ENCODE measurements at places on chromosomes 7 and 10.

- DNase-seq = no peak
- no peak overlapping the region for H3K4me3 ChIP-seq
- no peaks in the 10 kb centered on the region for H3K27me3 ChIP-seq
- no peaks in the 10 kb centered on the region for H3K36me3 ChIP-seq
- no peaks in the 10 kb centered on the region for H3K4me1 ChIP-seq
- H3K27ac ChIP-seq = no peak overlapping the region
Measured at GRCh38 chr10:77776487-77776886, 138.9 kb upstream of the KCNMA1 start.

GRCh38 chr10:77586719-77587415 is 50.7 kb downstream of the KCNMA1 start:
- no peak overlapping the region for H3K27ac ChIP-seq
- no peak for DNase-seq
- H3K27me3 ChIP-seq = no peaks in the 10 kb centered on the region
- H3K36me3 ChIP-seq = no peaks in the 10 kb centered on the region
- peaks cover 9% of the 10 kb centered on the region for H3K4me1 ChIP-seq

GRCh38 chr10:91601212-91601611 is 31.7 kb downstream of the PPP1R3C start:
- H3K36me3 ChIP-seq = no peaks in the 10 kb centered on the region
- DNase-seq = no peak
- no peak overlapping the region for H3K27ac ChIP-seq
- peaks cover 42% of the 10 kb centered on the region for H3K4me1 ChIP-seq
- H3K4me3 ChIP-seq = no peak overlapping the region

GRCh38 chr10:77724820-77725219 is 87.2 kb upstream of the KCNMA1 start:
- no peak overlapping the region for H3K27ac ChIP-seq
- DNase-seq = no peak
- no peaks in the 10 kb centered on the region for H3K27me3 ChIP-seq
- no peaks in the 10 kb centered on the region for H3K4me1 ChIP-seq
- no peaks in the 10 kb centered on the region for H3K36me3 ChIP-seq

- H3K4me1 ChIP-seq = peaks cover 72% of the 10 kb centered on the region
- no peaks in the 10 kb centered on the region for H3K36me3 ChIP-seq
- DNase-seq = no peak
- no peaks in the 10 kb centered on the region for H3K27me3 ChIP-seq
- H3K27ac ChIP-seq = peak overlapping the region; percentile 96
- peak overlapping the region; percentile 84 for H3K4me3 ChIP-seq
Measured at GRCh38 chr7:107170051-107170915, 1.5 kb downstream of the HBP1 start.

DNA sequence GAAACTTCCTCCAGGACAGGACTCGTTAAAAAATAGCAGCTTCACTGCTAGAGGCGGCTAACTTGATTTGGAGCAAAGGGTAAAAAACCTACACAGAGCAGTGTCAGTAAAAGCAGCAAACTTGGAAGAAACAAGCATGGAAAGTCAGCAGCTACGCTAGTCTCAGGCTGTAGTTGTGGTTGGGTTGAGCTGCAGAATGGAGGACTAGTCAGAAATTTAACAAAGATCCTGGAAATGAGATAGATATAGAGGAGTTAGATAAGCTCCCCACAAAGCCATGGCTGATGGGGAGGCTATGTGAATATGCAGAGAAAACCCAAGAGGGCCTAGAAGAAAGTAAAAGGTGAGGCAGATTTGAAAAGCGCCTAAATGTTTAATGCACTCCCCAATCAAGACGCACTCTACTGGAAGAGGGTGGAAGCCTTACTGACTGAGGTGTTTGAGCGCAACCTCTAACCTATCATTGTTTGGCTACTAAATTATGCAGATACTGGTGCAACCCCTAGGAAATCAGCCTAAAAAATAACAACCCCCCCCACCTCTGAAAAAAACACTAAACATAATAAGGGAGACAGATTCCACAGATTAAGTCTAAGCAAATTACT is 99.7 kb upstream of the TMEM168 start:
- no peak overlapping the region for H3K4me3 ChIP-seq
- peak overlapping the region; percentile 36 for H3K27ac ChIP-seq
- no peaks in the 10 kb centered on the region for H3K27me3 ChIP-seq

- peaks cover 35% of the 10 kb centered on the region for H3K36me3 ChIP-seq
- DNase-seq = no peak
- H3K27me3 ChIP-seq = no peaks in the 10 kb centered on the region
- H3K4me3 ChIP-seq = no peak overlapping the region
Measured at GRCh38 chr10:63217120-63217605, 84.0 kb downstream of the NRBF2 start.

GRCh38 chr10:113958631-113959382 is 84.9 kb upstream of the ADRB1 start:
- no peaks in the 10 kb centered on the region for H3K27me3 ChIP-seq
- no peak overlapping the region for H3K4me3 ChIP-seq
- DNase-seq = no peak
- H3K27ac ChIP-seq = peak overlapping the region; percentile 44
- H3K4me1 ChIP-seq = peaks cover 20% of the 10 kb centered on the region
- no peaks in the 10 kb centered on the region for H3K36me3 ChIP-seq

- no peak for DNase-seq
- H3K4me1 ChIP-seq = peaks cover 30% of the 10 kb centered on the region
Measured at GRCh38 chr7:75879771-75880184, 944 bp downstream of the RHBDD2 start.

- H3K27ac ChIP-seq = no peak overlapping the region
- H3K4me3 ChIP-seq = no peak overlapping the region
- peaks cover 20% of the 10 kb centered on the region for H3K4me1 ChIP-seq
Measured at GRCh38 chr7:82167558-82168314, 275.8 kb downstream of the CACNA2D1 start.

All from left ventricle myocardium inferior (tissue), 1 donor.